ENCODE measurements at places on chromosomes 2 and 18.
A peak's percentile ranks its signal among the peaks of the same experiment; 100 is the strongest.

DNA sequence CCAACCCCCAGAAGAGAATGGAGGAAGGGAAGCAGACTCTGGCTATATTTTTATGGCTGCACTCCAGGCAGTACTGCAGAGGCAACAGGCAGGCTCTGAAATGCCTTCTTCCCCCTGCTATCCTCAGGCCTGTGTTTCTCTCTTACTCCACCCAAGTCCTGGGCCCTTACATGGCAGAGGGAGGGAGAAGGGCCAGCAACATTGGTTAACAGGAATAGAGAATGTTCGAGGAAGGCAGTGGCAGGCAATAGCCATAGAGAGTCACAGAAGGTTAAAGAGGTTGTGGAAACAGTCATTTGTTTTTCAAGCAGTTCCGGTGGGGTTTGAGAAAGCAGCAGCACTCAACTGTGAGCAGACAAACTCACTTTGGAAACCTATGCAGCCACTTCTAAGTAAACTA, 15.1 kb upstream of the DARS1 start:
- no peak for DNase-seq

DNA sequence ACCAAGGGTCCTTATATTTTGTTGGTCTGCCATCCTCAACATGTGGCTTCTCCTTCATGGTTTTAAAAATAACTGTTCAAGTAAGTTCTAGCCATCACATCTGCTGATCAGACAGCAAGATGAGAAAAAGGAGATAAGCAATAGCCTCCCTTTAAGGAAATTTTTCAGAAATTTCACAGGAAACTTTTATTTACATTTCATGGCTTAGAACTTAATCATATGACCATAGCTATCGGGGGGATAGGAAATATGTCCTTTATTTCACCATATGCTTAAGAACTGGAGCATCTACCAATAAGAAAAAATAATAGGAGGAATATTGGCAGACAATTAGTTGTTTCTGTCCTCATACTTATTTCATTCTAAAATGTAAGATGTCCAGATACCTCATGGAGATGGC, 16.2 kb downstream of the ATF2 start:
- no peak for DNase-seq

DNA sequence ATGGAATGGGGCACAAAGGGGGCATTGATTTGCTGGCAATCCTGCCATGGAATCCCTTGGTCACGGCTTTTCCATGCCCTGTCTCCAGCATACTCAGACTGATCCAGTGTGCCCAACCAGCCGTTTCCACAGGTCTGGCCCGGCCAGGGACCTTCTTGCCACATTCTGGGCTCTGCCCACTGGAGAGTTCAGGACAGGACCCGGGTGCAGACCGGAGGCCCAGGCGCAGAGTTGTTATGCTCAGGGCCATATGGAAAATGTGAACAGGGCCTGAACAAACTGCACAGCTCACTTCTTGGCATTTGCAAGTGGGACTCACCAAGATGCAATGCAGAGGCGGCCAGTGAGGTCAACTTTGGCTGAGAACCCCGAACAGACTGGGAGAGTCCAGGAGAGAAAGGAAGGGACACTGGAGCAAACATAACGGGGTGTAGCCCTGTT, 15.6 kb upstream of the ASAP2 start:
- peak; percentile 67 for DNase-seq

DNA sequence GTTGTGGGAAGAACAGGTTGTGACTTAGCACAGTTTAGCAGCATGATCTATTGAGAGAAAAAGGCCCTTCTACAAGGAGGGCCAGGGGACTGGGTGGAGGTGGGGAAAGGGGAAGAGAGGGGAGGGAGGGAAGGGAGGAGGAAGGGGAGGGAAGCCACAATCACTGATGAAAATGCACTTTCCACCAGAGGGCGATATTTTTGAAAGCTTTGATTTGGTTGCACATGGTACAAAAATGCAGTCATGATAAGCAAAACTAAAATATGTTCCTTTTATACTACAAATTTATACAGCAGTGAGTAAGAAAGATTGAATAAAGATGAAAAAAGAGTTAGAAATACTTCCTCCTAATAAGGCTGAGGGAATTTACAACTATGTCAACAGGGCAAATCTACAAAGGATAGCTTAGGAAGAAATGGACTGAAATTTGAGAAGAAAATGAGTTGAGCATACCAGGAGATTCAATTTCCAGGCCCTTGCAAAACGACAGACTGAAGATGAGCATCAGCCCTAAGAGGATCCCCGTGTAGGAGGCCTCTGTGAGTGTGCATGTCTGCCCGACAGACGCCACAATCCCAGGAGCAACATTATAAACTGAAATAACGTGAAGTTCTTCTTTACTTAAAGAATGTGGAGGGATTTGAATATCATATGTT, 17.2 kb downstream of the SH3YL1 start:
- peak; percentile 30 for DNase-seq

GRCh38 chr18:62088156-62088555, 98.7 kb downstream of the PIGN start:
- no peak for DNase-seq

DNA sequence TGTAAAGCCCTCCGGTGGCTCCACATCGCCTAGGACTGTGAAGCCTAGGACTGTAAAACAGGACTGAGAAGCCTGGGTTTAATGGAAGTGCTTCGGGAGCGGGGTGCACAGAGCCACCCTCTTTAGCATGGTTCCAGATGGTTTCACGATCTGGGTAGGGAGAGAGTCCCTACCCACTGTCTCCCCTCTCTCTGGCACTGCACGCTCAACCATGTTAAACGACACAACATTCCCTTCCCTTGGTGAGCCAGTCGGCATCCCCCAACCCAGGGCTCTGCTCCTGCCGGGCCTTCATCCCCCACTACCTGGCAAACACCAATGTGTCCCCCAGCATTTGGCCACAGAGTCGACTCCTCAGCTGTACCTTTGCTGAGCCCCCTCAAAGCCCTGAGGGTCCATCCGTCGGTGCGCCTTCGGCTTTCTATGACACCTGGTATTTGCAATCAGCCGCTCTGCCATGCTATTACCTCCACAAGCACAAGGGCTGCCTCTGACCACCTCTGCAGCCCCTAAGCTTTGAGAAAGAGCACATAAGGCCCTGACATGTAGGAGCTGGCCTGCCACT, 1.1 kb downstream of the COPS9 start:
- DNase-seq = no peak

- no peak for DNase-seq
These were observed 43.1 kb upstream of the ACVR1 start for GRCh38 chr2:157919181-157919580.

GRCh38 chr2:134127496-134127895, 126.4 kb upstream of the MGAT5 start:
- no peak for DNase-seq

- no peak for DNase-seq
These were observed 761.2 kb upstream of the ACVR2A start for GRCh38 chr2:147083664-147084063.

- DNase-seq = no peak
These were observed 10.1 kb downstream of the RND3 start for GRCh38 chr2:150477347-150477746.

DNA sequence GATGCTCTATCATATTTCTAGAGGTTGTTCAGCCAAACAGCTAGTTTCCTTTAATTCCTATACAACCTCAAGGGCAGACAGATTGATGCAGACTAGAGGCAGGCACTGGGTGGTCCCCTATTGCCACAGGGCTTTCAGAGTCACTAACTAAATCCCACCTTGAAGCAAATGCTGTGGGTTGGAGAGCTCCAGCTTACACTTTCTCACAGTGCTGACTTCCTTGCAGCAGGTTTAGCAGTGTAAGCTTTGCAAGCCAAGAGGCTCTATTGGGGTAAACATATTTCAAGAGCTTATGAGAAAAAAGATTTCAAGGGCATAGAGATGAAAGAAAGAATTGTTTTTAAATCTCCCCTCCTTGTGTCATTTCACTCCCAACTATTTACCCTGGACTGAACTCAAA, 366.5 kb upstream of the CRIM1 start:
- DNase-seq = no peak

- peak; percentile 51 for DNase-seq
These were observed 160.4 kb downstream of the SMAD7 start for GRCh38 chr18:48790226-48790863.

- DNase-seq = no peak
These were observed 1.8 kb downstream of the TRABD2A start for GRCh38 chr2:84878896-84879583.

DNA sequence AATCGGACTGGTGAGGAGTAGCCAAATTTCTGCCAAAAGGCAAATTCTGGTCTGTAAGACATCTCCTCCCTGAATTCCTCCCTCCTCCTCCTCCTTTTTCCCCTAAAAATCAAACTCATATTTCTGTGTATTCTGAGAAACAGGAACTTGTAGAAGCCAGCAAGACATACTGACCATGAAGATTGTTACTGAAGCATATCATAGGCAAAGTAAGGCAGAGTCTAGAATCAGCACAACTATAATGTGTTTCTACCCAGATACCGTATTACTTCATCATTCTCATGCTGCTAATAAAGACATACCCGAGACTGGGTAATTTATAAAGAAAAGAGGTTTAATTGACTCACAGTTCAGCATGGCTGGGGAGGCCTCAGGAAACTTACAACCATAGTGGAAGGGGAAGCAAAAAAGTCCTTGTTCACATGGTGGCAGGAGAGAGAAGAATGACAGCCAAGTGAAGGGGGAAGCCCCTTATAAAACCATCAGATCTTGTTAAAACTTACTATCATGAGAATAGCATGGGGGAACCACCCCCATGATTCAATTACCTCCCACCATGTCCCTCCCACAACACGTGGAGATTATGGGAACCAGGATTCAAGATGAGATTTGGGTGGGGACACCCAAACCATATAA, 24.9 kb upstream of the EPC2 start:
- peak; percentile 27 for DNase-seq

- DNase-seq = no peak
These were observed at the start of gene GALNT5 for GRCh38 chr2:157257312-157258252. Gene GALNT5 (plus strand): TSS chr2:157257705. CDS start chr2:157258083, 378 bp downstream.

- DNase-seq = no peak
These were observed 44.0 kb downstream of the DNMT3A start for GRCh38 chr2:25297738-25298137.

GRCh38 chr2:199228887-199229819, 228.6 kb downstream of the SATB2 start:
- no peak for DNase-seq
